Fibroblast of the aortic adventitia (primary cell): ENCODE measurements at places on chromosomes 1 and 21. TPM values are rescaled to one million over a fixed set of nuclear protein-coding genes. Genes with fewer than 3 reads are reported as not detected.

Gene TCP10L
- 0.45 TPM in 1 of 2 replicates, not detected in the other for total RNA-seq

Gene NAV1
- total RNA-seq = 29.8 and 136 TPM in 2 replicates

Gene CNN3
- 211 and 318 TPM in 2 replicates for total RNA-seq

Gene HIVEP3
- 1.1 and 1.2 TPM in 2 replicates for total RNA-seq

Gene TSPEAR
- 0.08 TPM in 1 of 2 replicates, not detected in the other for total RNA-seq

Gene LRRC3
- 0.16 and 0.45 TPM in 2 replicates for total RNA-seq
